ENCODE measurements at places on chromosomes 2 and 18.
A peak's percentile ranks its signal among the peaks of the same experiment; 100 is the strongest.

DNA sequence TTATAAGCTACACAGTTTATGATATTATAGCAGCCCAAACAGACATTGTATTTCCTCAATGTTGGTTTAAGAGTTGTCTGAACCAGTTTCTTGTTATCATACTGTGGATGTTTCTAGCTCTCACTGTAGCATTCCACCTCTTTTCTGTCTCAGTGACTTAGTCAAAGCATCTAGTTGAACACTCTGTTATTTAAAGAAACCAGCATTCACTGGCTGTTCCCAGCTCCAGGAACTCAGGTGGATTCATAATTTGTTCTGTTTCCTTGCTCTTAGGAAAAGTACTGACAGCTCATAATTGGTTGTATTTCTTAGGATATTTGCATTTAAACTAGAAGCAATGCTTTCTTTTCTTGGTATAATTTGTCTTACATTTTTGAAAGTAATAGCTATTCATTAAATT, 17.5 kb downstream of the LRATD1 start:
- DNase-seq: no peak

DNA sequence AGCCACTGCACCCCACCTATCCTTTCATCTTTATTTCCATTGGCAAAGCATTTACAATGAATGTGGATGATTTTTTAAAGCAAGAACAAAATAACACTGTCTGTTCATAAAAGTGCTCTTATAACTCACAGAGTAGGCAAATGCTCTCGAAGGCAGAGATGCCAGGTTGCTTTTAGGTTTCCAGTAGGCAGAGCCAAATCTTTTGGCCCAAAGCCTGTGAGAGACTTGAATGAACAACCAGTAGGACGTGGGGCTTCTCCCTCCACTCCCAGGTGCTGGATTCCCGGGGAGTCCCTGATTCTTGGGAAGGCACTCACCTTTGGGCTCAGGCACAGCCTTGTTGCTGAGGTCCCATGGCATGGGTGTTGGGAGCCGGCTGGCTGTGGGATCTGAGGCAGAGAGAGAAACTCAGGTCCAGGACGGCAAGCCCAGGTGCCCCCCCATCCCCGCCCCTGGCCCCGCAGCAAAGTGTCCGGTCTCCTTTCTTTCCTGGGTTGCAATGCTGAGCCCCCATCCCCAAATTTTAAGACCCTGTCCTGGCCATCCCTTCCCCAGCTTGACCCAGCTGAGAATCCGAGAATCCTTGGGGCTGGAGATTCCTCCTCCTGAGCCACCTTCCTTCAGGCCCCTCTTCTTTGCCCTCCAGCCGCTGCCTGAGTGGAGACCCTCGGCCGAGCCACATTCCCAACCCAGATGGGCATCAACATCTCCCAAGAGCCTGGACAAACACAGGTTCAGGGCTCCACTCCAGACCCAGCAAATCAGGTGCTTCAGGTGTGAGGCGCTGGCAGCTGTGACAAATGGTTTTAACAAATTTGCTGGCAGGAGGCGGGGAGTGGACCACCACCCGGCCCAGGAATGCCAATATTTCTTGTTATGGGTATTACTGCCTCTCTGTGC, 5.8 kb downstream of the NEURL3 start:
- no peak for DNase-seq

DNA sequence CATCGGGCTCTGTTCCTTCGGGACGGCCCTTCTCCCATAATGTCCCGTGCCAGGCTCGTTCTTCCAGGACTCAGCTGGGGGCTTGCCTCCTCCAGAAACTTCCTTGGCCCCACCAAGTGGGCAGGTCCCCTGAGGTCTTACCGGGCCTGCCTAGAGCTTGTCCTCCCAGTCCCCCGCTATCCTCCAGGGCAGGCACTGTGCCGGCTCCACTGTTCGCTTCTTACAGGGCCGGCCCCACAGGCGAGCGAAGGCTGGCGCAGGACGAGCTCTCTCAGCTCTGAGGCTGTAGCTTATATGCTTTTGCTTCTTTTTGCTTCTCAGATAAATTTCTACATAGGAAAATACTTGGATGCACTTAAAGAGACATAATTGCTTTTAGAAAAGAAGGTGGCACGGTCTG, 229.4 kb downstream of the TWIST2 start:
- DNase-seq: no peak

DNA sequence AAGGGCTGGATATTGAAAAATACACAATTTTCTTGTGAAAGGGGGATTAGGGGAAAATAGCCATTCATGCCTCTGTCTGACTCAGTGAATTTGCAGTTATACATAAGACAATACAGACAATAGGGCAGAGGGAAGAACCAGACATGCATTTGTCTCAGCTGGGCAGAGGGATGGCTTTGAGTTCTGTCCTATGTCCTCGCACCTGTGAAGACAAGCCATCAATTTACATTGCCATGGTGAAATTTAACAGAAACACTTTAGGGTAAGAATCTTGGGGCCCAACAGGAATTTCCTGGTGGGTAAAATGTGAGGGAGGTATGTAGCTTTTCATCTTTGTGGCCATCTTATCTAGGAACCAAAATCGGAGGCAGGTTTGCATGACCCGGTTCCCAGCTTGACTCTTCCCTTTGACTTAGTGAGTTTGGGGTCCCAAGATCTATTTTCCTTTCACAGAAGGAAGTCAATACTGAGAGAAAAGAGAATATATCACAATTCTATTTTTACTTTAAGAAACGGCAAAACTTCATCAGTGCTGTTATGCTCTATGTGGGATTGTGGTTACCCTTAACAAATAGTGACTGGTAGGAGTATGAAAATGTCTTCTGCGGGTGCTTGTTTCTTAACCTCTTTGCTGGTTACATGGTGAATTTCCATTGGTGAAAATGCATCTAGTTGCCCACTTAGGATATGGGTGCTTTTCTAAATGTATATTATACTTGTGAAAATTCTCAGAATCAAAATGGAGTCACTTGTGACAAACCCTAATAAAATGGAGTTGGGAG, 221.8 kb downstream of the SPP2 start:
- no peak for DNase-seq

DNA sequence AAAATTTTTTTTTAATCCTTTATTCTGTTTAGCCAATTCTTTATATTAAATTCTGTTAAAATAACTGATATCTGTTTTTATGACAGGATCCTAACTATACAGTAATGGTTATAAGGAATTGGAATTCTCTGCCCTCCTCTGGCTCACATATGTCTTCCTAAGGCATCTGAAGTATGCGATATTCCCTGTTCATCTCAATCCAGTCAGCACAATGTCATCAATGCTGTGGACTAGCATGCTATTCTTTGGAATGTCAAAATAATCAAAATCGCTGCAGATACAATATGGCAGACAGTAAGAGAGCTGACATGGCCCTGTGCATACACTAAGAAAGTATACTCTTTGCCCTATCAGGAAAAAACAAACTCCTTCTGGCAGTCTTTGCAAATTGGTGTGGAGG, 107.6 kb downstream of the AP1S3 start:
- DNase-seq: no peak

DNA sequence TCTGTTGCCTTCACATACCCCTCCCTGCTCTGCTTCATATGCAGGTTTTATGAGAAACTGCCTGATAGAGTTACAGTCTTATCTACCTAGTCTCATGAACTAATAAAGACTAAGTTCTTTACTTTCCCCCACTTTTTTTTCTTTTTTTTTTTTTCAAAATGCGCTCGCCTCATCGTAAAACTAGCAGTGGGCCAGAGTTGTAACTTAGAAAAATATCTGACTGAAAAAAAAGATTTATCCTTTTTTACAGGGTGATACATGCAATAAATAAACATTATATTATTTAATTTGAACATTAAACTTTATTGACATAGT, 52.9 kb upstream of the STAT1 start:
- DNase-seq: no peak

DNA sequence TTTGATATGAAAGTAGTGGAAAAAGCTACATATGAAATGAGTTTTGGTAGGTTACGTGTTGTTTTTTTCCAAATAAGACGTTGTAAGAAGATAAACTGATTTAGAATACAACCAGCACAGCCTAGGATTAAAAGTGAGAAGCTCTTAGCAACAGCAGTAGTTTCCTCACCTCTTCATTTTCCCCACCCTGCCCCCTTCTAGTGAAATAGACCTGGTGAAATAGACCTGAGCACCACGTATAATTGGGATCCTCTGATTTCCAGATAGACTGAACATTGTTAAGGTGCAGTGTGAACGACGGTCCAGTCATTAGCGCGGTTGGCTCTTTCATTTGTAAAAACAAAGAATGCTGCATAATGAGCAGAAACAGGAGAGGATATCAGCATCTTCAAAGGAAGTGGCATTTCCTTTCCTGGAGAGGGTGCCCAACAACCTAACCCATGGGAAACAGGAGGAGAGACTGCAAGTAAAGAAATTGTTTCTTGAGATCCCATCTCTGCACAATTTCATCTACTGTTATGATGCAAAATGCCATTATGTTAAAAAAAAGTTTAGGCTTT, 114.3 kb downstream of the FIGN start:
- no peak for DNase-seq

GRCh38 chr18:59056706-59057492, 82.8 kb upstream of the SEC11C start:
- peak; percentile 74 for DNase-seq

DNA sequence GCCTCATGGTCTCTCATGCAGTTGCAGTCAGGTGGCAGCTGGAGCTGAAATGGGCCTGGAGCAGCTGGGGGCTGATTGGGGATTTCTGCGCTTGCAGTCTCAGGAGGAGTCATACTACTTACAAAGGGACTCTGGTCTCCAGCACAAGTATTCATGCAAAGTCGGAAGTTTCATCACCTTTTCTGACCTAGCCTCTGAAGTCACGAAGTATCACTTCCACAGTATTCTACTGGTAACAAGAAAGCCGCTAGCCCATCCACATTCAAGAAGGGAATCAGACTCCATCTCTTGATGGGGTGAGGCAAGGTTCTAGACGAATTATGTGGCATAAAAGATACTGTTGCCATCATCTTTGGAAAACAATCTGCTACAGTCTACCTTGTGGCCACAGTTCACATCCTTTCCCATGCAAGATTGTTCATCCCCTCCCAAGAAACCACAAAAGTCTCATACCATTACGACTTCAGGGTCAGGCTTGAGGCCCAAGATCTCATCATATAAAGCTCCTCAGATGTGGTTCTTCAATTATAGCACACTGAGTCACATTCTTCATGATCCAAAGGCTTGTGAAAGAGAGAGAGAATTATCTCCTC, 95.3 kb downstream of the SMC6 start:
- DNase-seq: no peak

- DNase-seq: no peak
Measured at GRCh38 chr18:60082790-60083189, 183.0 kb downstream of the PMAIP1 start.

DNA sequence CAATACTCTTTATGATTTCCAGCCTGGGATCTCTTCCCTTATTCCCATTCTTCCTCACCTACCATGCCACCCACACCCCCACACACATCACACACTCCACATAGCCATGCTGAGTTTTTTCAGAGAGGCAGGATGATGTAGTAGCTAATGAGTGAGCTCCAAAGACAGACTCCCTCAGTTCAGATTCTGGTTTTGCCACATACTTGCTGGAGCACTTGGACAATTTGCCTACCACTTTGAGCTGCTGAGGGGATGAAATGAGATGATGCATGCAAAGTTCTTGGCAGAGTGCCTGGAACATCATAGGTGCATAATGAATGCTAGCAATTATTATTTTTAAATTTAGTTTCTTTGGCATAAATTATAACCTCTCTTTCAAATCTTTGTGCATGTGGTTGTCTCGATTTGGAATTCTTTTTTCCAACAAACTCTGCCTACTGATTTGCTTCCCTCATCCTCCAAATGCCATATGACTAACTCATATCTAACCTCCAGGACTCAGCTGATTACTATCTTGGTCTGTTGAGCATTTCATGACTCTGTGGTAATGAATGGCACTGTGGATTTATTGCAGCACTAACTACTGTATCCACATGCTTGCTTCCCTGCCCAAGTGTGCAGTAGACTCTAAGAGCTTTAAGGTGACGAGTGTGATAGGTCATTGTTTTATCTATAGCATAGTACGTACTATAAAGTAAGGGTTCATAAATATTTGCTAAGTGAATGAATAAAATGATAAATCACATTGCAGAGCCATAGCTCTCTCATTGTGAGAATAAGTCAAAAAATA, 99.1 kb downstream of the TACR1 start:
- peak; percentile 33 for DNase-seq

DNA sequence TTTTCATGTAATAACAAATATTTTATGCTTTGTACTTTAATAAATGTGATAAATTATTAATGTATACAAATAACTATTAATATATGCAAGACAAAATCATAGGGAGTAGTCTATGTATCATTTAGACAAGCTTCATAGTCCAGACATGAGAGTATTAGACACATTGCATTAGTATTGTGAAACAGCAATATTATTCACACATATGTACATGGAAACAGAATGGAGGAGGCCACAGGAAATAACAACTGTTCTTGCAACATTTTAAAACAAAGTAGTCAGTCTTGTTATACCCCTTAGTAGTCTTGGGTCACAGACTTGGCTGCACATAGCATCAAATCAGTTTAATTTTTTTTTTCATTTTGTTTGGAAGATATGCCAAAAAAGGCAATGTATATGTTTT, 15.8 kb downstream of the DSC1 start:
- DNase-seq: no peak

DNA sequence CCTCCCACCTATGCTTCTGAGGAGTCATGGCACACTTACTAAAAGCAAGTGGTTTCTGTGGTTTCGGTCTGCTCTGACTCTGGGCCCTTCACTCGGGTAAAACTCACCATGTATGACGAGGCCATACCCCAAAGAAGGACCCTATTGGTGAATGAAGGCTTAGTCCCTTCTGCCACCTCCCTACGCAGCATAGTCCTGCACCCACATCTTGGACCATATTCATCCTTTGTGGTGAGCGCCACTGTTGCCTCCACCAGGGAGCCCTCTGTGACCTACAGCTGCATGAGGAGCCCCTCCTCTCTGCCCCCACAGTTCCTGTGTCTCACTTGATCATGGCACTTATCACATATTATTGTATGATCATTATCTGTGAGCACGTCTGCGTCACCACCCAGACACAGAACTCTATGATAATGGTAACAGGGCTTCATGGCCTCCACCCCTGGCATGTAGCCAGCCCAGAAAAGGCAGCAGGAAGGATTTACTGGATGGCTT, 113.3 kb downstream of the TFCP2L1 start:
- DNase-seq: no peak

GRCh38 chr2:2260696-2261268, 70.3 kb downstream of the MYT1L start:
- DNase-seq: no peak

- peak; percentile 55 for DNase-seq
Measured at GRCh38 chr2:20365249-20365817, 14.7 kb upstream of the PUM2 start.

GRCh38 chr2:218284106-218284811, 8.0 kb downstream of the TMBIM1 start:
- DNase-seq: no peak
